Suprapubic skin (tissue), 4 donors: ENCODE measurements at places on chromosomes 5 and 9. TPM values are rescaled to one million over a fixed set of nuclear protein-coding genes. Genes with fewer than 3 reads are reported as not detected.

DNA sequence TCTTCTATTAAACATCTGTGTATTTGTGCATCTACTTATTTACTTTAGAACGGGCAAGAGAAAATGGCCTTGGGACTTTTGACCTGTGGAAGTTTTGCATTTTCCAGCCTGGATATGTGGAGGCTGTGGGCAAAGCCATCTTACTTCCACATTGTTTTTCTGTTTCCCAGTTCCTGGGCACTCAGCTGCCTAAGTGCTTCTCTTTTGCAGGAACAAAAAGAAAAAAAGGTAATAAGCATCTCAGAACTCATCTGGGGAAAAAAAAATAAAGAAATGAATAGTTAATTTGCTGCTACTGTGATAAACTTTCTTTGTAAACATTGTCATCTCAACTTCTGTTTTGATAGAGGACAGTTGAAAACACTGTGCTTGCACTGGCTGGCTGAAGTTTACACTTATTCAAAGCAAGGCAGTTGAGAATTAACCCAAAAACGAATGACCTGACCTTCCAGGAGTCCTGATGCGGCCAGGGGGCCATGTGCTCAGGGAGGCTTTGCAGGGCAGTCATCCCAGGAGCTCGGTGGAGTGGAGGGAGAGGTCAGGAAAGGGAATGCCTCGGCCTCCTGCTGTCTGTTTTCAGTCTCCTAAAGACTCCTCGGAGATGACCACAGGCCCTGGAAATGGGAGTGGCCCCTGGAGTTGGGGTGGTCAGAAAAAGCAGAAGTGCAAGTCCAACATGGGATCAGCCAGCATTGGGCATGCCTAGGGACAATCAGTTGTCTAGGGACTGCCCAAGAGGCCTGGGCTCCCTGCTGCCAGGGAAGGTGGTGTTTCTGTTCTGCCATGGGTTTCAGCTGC, 75.5 kb downstream of the RAI14 start:
- no peak for DNase-seq

- no peak for DNase-seq
These were observed 511 bp upstream of the SPDL1 start for GRCh38 chr5:169583101-169583423.

DNA sequence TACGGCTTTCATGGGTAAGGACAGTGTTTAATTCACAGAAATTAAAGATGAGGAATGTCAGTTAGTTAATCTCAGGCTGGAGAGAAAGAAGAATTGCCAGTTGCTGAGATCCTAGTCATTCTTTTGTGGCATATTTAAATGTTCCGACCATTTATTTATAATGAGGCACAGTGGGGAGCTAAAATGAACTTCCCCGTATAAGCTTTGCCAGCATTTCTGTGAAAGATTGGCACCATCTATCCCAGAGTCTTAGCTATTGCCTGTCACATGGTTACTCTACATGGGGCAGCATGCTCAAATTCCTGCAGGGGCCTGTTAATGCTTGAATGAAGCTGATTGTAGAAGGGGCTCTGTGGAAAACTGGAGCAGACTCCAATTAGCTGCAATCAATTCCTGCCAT, 314.1 kb downstream of the PRELID2 start:
- no peak for DNase-seq

GRCh38 chr5:116947691-116948528, 373.3 kb upstream of the SEMA6A start:
- no peak for DNase-seq

DNA sequence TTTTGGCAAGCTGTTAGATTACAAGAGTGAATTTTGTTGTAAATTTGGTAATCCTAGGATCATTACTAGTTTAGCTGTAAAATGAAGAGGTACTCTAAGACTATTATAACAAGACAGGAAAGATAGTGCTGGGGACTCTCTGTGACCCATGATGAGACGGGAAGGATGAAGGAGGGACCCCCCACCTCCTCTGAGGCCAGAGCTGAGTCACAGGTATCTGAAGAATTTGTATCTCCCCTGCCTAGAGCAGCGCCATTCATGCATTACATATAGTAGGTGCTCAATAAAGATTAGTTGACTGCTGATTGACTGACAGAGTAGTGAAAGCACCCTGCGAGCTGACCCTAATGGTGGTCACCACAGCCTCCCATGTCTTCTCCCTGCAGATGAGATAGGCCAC, 202.8 kb downstream of the SNX18 start:
- no peak for DNase-seq

DNA sequence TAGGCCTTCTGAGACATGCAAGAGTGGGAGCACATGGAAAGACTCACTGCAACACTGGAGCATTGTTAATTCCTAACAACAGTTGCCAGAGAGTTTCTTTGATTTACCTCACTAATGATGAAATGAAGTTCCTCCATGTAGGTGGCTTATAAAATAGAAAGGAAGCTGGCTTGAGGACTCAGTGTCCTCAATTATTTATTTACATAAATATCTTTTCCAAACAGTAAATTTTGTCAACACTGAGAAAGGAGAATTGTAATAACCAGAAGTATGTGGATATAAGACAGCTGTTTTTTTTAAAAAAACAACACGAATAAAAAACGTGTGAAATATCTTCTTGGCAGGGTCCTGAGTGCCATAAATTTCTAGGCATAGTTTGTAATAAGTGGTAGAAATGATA, 9.1 kb upstream of the SLC27A6 start:
- DNase-seq = no peak

DNA sequence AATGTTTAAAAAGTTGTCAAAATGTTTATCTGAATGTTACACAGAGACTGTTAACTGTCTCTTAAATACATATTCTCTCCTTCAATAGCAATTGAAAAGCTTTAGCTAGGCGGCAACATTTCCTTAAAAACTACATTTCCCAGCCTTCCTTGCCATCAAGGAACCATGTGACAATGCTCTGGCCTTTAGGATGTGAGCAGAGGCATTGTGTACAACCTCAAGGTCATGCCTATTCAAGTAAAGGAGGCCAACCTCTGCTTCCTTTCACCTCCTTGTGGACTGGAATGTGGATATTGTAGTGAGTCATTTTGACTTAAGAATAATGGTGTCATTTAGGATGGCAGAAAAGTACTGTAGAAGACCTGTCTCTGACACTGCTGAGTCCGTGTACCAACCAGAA, 23.7 kb upstream of the MROH2B start:
- DNase-seq = no peak

DNA sequence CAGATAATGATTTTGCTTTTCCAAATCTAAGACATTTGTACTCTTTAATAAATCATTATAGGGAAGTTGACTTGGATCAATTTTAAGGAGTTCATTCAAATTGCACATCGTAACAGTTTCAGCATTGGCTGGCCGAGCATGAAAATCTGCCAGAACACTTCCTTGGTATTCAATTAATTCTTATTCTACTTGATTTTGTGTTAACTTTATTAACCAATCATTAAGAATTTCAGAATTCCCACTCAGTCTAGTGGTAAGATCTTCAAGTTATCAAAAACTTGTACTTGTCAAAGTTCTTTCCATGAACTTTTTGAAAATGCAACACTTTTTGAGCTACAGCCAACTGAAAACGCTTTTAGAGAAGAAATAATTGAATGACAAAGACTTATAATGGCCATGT, 565.8 kb downstream of the TLE1 start:
- no peak for DNase-seq

- no peak for DNase-seq
These were observed 424.0 kb upstream of the CCNH start for GRCh38 chr5:87836696-87837095.

GRCh38 chr9:16262477-16263261, 607.8 kb downstream of the BNC2 start:
- no peak for DNase-seq

GRCh38 chr5:135223891-135224625, 175.0 kb downstream of the MACROH2A1 start:
- DNase-seq = peak; percentile 40

DDX46 gene
- total RNA-seq = 30.5 TPM

KIF20A gene
- total RNA-seq = 7.7 TPM

ZNF366 gene
- 0.38 TPM for total RNA-seq

SELENOP gene
- 286 TPM for total RNA-seq

FOXD4 gene
- not detected for total RNA-seq

ADAMTS13 gene
- total RNA-seq = 1.2 TPM

FGF10 gene
- total RNA-seq = 3.9 TPM

DPYSL3 gene
- 12.0 TPM for total RNA-seq

AKNA gene
- total RNA-seq = 13.5 TPM

TRPM6 gene
- total RNA-seq = 0.53 TPM

MARVELD2 gene
- 29.4 TPM for total RNA-seq
